Thymus (tissue), 14 donors: ENCODE measurements at places on chromosomes 16 and 17. TPM values are rescaled to one million over a fixed set of nuclear protein-coding genes. Genes with fewer than 3 reads are reported as not detected.

- no peak for DNase-seq
Observed at GRCh38 chr17:45363498-45363897, 46.7 kb upstream of the MAP3K14 start.

- DNase-seq, result no peak
Observed at GRCh38 chr16:67468731-67469130, 12.2 kb downstream of the ATP6V0D1 start.

- no peak for DNase-seq
Observed at GRCh38 chr17:68200689-68201417, 47.0 kb upstream of the AMZ2 start.

- no peak for DNase-seq
Observed at GRCh38 chr17:41942626-41943373, 12.4 kb downstream of the ODAD4 start.

DNA sequence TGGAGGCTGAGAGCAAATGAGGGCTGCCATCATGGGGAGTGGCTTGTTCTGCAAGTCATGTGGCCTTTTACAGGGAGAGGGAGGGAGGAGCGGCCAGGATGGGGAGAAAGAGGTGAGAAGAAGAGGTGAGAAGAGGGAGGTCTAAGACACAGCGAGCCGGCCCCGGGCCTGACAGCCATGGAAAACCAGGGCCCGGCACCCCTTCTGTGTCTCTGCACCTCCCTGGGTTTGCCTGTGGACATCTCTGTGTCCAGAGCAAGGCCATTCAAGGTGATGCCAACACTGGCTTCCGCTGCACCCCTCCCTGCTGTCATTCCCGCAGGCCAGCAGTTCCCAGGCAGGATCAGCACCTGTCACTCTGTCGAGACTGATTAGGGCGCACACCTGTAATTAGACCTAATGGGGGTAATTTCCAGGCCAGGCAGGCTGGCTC is 75.6 kb downstream of the MGAT5B start:
- DNase-seq, result no peak

- DNase-seq, result no peak
Observed at GRCh38 chr17:31738996-31739699, 119.9 kb downstream of the COPRS start.

The CALB2 gene
- polyA plus RNA-seq, result 0.78 TPM

The MYH1 gene
- 0.23 TPM for polyA plus RNA-seq
